ENCODE measurements at places on chromosomes 5 and 9. TPM values are rescaled to one million over a fixed set of nuclear protein-coding genes. Genes with fewer than 3 reads are reported as not detected.
A peak's percentile ranks its signal among the peaks of the same experiment; 100 is the strongest.

The DAB2 gene
- polyA plus RNA-seq: 91.9 TPM

GRCh38 chr5:113678924-113679575 lies 165.6 kb downstream of the YTHDC2 start:
- peak; percentile 37 for DNase-seq

GRCh38 chr9:109252291-109252690 lies 68.6 kb downstream of the EPB41L4B start:
- DNase-seq: no peak

- no peak for DNase-seq
These were observed 598.2 kb upstream of the KLF4 start for GRCh38 chr9:108087781-108088180.

DNA sequence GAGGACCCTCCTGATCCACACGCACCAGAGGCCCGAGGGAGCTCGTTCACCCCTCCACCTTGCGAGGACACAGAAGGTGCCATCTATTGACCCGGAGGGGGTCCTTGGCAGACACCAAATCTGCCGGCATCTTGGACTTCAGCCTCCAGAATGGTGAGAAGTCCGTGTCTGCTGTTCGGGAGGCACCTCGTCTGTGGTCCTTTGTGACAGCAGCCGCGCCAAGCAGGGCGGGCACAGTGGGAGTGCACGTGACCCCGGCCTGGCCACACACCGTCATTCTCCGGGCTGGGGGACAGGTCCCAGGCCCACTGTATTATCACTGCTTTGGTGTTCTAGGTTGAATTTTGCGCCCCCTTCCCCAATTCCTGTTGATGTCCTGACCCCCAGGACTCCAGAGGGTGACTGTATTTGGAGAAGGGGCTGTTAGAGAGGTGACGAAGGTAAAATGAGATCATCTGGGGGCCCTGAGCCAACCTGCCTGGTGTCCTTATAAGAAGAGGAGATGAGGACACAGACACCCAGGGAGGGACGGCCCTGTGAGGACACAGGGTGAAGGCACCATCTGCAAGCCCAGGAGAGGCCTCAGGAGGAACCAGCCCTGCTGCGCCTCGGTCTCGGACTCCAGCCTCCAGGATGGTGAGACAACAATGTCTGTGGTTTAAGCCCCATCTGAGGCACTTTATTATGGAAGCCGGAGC lies 15.7 kb downstream of the LPCAT1 start:
- DNase-seq: no peak

GRCh38 chr9:85157772-85158171 lies 488.2 kb downstream of the NTRK2 start:
- no peak for DNase-seq

- DNase-seq: peak; percentile 74
These were observed 228.0 kb downstream of the TLE4 start for GRCh38 chr9:79799691-79800335.

GRCh38 chr9:75299324-75299723 lies 211.0 kb downstream of the OSTF1 start:
- no peak for DNase-seq

DNA sequence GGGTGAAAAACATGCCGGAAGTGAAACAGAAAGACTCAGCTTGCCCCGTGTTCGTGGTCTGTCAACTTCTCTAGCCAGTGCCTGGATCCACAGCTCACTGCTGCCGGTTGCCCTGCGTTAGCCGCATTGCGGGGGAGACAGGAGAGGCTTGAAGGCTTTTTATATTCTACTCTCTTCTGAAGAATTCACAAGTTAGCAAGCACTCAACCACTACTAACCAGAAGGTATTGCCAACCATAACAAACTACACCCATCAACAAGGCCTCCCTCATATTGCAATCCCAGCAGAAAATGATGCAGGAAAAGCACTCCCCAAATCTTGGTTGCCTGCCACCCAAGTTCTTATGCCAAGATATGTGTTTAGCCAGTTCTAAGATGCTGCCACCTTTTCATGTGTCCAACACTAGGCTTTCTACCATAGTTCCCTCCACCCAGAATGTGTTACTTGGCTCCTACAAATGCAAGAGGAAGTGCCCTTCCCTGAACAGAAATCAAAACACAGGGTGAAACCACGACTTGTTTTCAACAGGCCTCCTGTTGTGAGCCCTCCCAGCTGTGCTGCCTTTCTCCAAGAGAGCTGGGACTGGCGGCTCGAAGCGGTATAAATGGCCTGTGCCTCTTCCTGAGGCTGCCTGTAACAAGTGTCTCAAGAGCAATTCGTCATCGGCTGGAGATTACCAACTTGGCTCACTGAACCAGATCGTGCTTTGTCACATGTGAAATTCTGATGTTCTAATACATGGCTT lies 129.0 kb downstream of the SNX18 start:
- DNase-seq: no peak

DNA sequence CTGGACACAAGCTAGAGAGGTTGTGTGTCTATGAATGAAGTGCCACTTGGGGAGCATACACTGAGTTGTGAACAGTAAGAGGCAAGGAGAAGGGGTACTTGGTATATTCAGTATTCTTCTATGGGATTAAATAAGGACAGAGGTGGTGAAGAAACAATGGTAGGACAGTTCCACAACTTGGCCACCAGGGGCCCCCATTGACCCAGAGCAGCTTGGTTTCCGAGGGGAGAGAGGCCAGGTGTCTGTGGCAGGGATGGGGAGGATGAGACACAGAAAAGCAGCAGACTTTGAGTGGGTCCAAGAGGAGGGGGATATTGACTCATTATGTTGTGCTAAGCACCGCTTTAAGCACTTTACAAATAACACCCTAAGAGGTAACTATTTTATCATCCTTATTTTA lies 220.6 kb downstream of the MELK start:
- no peak for DNase-seq
